EH (cell line): ENCODE measurements at places on chromosomes 4 and X.
A peak's percentile ranks its signal among the peaks of the same experiment; 100 is the strongest.

GRCh38 chr4:144318797-144319196, 178.3 kb upstream of the GYPA start:
- no peak for DNase-seq

GRCh38 chrX:111352424-111352823, 59.6 kb downstream of the DCX start:
- no peak for DNase-seq

DNA sequence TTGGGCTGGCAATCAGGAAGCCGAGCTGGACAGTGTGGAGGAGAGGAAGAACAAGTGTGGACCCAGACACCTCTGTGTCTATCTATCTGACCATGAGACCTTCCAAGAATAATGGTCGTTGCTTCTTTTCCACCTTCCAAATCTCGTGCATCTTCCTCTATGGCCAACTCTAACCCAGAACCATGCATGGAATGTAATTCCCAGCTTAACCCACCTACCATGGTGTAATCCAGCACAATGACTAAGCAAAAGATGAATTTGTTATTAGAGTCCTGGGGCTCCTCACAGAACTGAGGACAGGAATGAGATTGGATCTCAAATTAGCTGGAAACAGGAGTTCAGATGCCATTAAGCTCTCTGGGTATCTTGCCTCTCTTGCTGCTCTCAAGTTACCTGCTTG, 17.4 kb upstream of the TMEM184C start:
- DNase-seq, result peak; percentile 86

DNA sequence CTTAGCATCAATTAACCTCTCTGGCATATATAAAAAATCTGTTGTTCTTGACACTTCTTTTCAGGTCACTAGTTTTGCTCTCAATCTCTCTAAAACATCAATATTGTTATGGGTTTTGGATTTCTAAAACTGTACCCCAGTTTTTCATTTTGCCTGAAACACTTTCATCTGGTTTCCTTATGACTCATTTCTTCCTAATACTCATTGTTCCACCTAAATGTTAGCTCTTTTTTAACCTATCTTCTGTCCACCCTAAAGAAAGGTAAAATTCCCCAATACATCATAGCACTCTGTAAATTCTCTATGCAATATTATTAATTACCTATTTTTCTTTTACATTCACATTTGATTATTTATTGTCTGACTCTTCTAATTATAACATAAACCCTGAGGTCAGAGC, 575.5 kb upstream of the NDST4 start:
- DNase-seq, result no peak

GRCh38 chr4:17469931-17470674, 41.8 kb downstream of the QDPR start:
- DNase-seq, result peak; percentile 46
